ENCODE measurements at places on chromosomes 6 and 20. TPM values are rescaled to one million over a fixed set of nuclear protein-coding genes. Genes with fewer than 3 reads are reported as not detected.

Gene PHACTR1
- total RNA-seq, result 48.4 TPM

Gene IRAK1BP1
- 6.8 TPM for total RNA-seq

Gene DNAAF9
- 26.1 TPM for total RNA-seq

Gene NANP
- total RNA-seq, result 5.0 TPM

DNA sequence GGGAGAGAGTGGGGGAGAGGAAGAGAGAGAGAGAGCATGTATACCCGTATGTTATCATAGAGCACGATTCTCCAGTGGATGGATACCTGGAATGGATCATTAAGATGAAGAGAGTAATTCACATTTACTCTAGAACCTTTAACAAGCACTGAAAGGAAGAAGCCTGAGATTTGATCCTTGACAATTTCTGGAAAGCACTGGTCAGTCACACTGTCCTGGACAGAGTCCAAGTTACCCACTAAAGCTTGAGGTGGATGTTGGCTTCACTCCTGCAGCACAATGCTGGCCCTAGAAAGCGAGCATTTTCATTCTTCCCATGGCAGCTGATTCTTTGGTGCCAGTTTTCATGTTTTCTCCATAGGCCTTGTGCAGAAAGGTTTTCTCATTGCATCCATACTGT, 25.6 kb downstream of the NFYA start:
- no peak for DNase-seq

- DNase-seq, result no peak
Observed at GRCh38 chr6:163712566-163712961, 298.0 kb downstream of the QKI start.

DNA sequence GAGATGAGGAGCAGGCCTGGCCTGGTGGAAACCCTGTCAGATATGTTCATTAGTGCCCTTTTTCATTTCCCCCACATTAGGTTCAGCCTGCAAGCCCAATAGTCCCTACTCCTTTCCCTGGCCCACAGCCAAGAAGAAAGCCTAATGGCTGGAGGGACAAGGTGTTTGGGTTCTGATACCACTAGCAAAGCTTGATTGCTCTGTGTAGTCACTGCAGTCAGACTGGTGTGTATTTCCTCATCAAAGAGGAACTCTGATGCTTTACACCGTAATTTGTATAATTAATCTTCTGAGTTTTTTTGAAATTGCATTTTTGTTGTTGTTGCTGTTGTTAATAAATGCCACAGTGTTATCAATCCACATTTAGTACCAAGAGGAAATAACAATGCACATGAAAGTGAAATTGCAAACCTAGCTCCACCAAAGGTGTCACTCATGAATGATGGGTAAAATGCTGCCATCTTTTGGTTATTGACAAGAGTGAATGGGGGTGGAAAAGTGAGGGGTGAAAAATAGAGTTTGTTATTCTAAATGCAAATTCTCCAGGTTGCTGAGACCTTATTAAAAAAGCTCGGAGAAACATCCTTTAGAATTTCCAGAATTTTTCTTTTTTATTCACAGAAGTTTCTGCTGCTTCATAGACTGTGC, 320.2 kb upstream of the POU3F2 start:
- DNase-seq, result no peak

DNA sequence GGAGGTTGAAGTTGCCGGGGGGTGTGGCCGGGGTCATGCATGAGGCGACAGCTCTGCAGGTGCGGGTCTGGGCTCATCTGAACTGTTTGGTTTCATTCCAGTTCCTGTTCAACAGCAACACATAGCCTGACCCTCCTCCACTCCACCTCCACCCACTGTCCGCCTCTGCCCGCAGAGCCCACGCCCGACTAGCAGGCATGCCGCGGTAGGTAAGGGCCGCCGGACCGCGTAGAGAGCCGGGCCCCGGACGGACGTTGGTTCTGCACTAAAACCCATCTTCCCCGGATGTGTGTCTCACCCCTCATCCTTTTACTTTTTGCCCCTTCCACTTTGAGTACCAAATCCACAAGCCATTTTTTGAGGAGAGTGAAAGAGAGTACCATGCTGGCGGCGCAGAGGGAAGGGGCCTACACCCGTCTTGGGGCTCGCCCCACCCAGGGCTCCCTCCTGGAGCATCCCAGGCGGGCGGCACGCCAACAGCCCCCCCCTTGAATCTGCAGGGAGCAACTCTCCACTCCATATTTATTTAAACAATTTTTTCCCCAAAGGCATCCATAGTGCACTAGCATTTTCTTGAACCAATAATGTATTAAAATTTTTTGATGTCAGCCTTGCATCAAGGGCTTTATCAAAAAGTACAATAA, 72.5 kb downstream of the PTPN1 start:
- DNase-seq, result no peak

- DNase-seq, result no peak
Observed at GRCh38 chr6:163955756-163956155, 541.2 kb downstream of the QKI start.

- DNase-seq, result no peak
Observed at GRCh38 chr6:165098165-165098564, 211.2 kb downstream of the C6orf118 start.

DNA sequence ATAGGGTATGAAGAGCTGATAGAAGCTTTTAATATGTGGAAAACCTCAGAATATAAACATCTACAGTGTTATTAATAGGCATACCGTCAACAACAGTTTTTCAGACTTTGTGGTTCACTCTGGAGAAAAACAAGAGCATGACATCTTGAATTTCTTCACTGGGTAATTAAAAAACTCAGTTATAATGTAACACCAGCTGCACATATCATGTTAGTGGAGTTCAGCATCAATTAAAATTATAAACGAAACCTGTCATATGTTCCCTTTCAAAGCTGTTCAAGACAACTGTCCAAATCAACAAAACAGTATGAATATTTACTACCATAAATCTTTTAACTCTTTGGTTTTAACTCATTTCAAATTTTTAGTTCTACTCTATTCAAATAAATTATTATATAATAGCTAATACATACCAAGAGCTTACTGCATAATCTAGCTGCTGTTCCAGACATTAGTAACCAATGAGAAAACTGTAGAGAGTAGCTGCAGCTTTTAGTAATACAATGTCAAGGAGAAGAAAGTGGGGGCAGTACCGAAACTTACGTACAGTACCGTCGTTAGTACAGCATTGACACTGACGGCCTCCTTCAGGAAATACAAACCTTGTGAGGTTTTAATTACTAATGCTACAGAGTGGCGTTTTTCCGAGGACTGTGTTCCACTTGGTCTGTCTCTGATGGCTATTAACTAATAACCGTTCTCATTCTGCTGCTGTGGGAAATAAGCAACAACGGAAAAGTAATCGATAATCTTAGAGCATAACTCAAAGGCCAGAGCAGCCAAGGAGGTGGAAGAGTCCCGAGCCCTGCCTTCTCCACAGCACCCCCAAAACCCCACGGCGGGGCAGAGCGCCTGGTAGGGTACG, 532 bp upstream of the PM20D2 start:
- no peak for DNase-seq

DNA sequence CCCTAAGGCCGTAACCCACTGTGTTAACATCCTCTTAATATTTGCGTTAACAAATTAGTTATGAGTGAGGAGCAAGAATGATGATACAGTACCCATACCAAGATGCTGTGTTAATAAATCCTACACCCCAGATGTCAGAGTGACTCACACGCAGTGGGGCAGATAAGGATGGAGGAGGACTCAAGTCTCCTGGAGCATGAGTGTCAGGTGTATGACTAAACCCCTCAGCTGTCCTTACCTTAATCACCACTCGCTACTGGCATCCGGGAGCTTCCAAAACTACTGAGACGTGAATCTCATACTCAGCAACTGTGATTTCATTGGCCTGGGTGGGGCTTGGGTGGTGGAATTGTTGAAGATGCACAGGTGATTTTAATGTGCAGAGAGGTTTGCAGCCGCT, 131.3 kb upstream of the MTHFD1L start:
- DNase-seq, result no peak

Measured in lung (tissue), 17 donors.